ENCODE measurements at places on chromosomes 5 and 9. TPM values are rescaled to one million over a fixed set of nuclear protein-coding genes. Genes with fewer than 3 reads are reported as not detected.

- DNase-seq, result no peak
Measured at GRCh38 chr9:134029248-134030226, 4.3 kb downstream of the BRD3OS start.

DNA sequence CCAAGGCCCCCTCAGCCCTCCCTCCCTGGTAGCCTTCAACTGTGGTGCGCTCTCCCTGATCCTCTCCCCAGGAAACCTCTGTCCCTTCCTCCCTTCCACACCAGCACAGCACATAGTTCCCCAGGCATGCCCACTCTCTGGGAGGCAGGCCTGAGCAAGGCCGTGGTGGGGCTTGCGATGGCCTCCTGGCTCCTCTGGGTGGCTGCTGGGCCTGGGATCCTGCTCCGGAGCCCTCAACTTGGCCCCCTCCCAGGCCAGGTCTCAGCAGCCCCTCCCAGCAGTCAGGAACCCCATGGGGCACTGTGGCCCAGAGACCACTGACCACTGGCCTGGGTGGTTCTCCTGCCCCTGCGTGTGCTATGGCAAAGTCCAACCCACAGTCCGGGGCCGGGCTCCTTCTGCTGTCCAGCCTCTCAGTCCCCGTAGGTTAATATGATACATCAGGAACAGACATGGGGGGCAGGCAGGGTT is 125.8 kb downstream of the ZNF354C start:
- no peak for DNase-seq

DNA sequence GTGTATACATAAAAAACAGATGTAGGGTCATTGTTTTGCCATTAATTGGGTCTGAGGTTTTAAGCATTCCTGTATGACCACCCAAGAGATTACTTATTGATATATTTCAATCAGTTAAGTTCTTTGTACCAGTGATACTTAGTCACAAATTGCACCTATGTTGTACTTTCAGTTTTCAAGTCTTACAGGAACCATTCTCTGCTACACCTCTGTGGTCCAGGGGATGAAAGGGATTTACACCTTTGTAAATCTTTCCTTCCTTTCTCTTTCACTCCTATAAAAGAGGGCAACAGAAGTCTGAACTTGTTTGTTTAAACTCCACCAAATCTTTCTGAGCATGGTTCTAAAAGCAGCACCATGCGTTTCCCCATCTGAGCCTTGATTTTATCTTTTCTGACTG is 86.1 kb downstream of the DEPDC1B start:
- no peak for DNase-seq

DNA sequence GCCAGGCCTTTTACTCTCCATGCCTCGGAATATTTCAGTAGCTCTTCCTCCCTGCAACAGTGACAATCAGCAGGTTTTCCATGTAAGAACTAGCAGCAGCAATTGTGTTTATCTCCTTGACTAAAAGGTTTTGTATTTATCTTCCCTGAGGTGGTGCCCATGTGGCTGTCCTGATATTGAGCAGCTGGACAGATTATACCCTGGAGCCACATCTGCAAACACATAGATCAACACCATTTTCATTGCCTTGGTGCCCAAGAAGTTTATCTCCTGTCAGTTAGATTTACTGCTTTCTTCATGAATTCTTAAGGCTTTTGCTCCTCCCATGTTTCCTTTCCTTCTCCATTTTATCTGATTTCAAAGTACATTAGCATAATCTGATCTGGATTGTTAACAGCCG is 378.4 kb downstream of the SPATA31D1 start:
- DNase-seq, result no peak

DNA sequence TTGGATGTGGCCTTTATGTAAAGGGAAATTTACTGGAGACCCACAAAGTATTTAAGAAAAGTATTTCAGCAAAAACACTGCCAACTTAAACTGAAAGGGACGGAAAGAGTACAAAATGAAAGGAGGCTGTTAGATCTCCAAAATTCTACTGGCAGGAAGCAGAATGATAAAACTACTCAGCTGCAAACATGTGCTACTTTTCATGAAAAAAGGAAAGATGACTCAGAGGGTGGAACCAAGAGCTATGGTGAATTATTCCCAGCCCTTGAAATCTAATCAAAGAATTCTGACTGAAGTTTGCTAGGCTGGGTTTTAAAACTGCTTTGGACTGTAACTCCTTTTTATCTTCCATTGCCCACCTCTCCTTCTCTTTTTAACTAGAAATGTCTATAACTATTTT is 58.6 kb upstream of the ZBED3 start:
- DNase-seq, result no peak

DNA sequence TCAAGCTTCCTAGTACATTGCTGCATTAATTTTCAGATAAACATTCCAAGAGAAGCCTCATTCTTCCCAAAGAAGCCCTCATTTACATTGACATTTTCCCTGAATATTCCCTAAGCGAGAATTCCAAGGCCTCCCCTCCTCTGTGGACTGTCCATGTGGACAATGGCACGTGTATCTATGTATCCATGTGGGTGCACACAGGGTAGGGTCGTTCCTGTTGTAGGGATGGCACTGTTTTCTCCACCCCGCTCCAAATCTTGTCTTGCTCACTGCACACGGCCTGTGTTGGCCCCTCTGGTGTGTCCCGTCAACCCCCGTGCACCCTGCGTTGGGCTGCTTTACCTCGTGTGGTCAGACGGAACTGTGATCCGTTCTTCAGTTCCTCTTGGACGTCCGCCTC is 104.7 kb upstream of the IRX2 start:
- no peak for DNase-seq

The C9 gene
- total RNA-seq, result not detected

The CDKN2B-AS1 gene
- total RNA-seq, result 5.2 TPM

Measured in osteocyte (in vitro differentiated cells).